ENCODE measurements at places on chromosomes 3 and 15.
A peak's percentile ranks its signal among the peaks of the same experiment; 100 is the strongest.

- peak; percentile 5 for DNase-seq
These were observed 7.5 kb downstream of the C3orf22 start for GRCh38 chr3:126551121-126551838.

GRCh38 chr3:189638276-189639031 is 7.3 kb downstream of the TP63 start:
- no peak for DNase-seq

GRCh38 chr3:14980689-14981088 is 33.3 kb downstream of the NR2C2 start:
- DNase-seq = no peak

DNA sequence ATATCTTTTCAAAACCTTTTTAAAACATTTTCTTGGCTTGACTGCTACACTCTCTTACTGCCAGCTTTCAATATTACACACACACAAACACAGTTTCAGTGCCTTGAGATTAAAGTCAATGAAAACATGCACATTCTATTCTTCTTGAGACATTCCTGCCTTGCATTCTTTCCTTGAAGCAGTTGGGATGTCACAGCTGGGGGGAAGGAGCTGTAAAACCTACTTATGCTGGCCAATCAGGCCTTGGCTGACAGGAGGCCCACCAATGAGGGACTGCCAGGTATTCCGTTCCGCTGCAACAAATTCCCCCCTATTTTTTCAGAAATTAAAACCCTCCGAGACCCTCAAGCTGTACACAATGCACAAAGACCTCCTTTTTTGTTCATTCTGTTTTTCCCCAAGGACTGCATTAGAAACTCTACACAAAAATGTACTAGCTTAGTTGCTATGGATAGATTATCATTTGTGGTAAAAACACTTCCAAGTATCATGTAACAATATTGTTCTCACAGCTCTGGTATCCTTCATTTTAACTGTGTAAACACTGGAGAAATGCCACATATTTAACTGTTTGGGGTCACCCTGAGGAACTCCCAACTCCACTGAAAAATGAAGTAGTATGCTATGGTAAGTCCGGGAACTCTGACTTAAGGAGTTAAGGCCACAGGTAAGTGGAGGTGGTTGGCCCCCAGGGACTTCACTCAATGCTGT is 18.5 kb downstream of the FSTL1 start:
- DNase-seq = peak; percentile 70

DNA sequence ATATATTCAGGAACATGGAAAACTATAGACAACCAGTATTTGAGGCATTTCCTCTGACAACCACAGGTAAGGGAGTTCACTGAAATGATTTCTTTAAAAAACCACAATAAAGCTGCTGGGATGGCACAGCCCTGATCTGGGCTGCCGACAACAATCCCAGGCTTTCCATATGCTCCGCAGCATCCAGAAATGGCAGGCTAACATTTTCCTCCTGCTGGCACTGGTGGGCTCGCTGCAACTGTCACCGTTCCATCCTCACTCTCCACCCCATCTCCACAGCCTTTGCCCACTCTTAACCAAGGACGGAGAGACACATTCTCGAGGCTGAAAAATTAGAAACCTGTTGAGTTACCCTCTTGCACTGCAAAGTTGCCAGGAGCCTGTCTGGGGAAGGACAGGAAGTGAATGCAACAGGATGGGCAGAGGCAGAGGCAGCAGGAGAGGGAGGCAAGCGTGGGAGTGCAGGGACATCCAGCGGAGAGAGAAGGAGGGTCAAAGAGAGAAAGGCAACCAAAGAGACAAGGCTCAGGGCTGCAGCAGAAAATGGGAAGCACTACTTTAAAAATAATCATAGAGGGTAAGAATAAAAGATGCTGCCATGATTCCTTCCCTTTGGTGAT is 79.0 kb upstream of the ARRDC4 start:
- no peak for DNase-seq

- no peak for DNase-seq
These were observed 632.7 kb upstream of the SUCLG2 start for GRCh38 chr3:68287101-68287500.

GRCh38 chr3:189053322-189053721 is 118.4 kb upstream of the TPRG1 start:
- no peak for DNase-seq

DNA sequence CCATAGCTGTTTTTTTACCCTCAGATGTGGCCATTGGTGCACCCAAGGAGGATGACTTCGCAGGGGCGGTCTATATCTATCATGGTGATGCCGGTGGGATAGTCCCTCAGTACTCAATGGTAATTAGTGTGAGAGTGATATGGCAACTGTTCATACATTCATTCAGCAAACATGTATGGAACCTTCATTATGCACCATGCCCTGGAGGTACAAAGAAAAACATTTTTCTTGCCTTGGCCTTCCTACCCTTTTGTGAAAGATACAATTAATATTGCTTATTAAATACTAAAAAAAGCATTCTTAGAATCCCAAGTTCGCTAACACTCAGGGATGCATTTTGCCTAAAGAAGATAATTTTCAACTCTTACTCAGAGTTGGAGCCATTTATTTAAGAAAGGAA is 342.4 kb upstream of the CTDSPL start:
- no peak for DNase-seq

DNA sequence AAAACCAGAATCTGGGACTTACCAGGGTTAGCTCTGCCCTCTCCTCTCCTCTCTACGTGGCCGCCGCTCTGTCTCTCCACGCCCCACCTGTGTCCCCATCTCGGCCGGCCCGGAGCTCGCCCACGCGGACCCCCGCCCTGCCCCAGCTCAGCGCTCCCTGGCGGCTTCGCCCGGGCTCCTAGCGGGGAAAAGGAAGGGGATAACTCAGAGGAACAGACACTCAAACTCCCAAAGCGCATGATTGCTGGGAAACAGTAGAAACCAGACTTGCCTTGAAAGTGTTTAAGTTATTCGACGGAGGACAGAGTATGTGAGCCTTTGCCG is 5.4 kb downstream of the ISL2 start:
- no peak for DNase-seq

DNA sequence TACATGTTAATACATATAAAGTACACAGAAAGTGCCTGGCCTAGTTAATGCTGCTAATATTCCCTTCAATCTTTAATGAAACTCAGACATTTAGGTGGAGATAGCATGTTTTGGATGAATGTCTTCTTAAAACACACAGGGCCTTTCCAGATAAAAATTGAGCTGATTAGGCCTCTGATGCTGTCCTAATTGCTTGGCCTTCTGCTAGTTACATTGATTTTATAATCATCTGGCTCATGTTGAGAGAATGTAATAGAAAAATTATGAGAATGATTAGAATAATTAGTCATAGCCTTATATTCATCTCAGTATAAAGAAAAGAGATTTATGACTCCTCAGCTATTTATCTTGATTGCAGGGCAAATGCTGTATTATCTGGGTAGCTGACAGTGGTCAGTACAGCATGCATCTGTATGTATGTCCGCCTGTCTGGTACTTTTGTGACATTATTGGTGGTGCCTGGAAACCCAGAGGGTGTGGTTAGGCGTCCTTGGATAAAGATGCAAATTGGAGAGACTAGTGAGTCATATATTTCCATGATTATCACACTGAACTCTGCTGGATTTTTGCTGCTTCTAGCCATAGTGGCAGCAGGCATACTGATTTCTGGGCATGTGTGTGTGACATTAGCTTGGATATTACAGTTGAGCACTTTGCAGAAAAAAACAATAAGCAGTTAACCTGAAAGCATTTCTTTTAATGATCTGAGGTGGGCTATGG is 120.8 kb downstream of the FEZF2 start:
- DNase-seq = no peak

- no peak for DNase-seq
These were observed 74.0 kb upstream of the CTNNB1 start for GRCh38 chr3:41125258-41125657.

GRCh38 chr15:79093352-79093935 is 2.9 kb upstream of the RASGRF1 start:
- DNase-seq = no peak

GRCh38 chr3:124552224-124552623 is 178.0 kb upstream of the UMPS start:
- no peak for DNase-seq

DNA sequence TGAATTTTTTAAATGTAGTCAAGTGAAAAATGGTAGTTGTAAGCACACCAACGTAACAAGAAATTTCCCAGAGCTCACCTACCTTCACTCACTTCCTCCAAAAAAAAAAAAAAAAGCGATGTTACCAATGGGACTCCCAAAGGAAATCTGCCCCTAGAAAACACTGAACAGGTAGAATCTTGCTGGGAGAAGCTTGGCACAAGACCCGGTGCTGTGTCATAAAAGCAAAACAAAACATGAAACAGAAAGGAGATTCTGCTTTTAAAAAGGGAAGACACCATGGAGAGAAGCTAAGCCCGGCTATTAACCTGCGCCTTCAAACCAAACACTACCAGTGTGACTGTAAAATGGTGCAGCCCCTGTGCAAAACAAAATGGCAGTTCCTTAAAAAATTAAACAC is 40.5 kb downstream of the PGPEP1L start:
- no peak for DNase-seq

GRCh38 chr3:129628169-129628522 is 21.7 kb upstream of the PLXND1 start:
- no peak for DNase-seq

DNA sequence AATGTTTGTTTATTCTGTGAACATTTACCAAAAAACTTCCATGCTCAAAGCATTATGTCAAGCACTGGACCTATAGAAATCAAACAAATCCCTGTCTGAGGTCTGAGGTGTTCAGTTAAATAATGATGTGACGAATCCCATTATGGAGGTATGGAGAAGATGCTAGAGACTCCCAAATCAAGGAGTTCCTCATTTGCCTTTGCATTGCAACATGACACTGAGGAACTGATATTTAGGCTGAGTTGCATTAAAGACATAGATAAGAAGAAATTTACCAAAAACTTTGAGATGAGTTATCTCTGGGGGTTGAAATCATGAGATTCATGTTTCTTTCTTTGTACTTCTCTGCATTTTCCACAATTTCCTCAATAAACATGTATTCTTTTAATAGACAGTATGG is 16.0 kb downstream of the CD200 start:
- no peak for DNase-seq

DNA sequence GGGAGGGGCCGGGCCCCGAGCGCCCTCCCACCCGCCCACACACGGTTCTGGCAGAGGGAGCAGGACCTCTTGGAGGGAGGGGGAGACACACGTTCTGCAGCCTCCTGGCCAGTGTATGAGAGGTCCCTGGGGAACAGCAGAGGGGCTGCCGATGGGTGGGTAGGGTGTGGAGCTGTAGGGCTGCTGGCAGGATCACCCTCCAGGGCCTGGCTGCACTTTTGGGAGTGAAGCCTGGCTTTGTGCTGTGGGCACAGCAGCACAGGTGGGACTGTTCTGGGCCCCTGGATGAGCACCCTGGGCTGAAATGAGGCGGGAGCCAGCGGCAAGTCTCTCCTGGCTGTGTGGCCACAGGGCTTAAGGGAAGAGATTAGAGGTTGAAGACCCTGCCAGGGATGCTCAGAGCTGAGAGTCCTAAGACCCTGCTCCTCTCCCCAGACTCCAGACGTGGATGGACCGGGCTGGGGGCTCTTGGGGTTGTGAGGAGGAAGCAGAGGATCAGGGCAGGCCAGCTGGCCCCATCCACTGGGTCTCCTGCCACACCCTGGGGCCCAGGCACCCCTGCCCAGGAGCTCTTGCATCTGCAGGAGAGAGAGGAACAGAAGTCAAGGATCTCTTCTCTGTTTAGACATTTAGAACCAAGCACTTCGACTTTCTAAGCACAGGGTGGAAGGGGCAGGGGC is 45.2 kb downstream of the RGMA start:
- DNase-seq = no peak

DNA sequence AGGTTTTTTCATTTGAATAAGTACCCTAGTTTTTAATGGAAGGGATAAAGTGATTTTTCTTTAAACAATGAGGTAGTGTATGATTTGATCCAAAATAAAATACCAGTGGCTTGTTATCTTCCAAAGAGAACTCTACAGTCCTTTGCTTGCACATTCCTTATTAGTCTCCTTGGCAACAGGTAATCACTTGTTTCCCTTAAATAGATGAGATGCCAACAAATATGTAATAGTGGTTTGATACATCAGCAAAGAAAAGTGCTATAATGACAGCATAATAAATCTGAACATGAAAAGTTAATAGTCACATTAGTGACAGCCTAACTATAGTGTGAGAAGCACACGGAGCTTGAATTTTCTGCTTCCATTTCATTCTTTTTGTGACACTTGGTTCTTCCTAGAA is 360.2 kb downstream of the ZNF385D start:
- DNase-seq = peak; percentile 64

DNA sequence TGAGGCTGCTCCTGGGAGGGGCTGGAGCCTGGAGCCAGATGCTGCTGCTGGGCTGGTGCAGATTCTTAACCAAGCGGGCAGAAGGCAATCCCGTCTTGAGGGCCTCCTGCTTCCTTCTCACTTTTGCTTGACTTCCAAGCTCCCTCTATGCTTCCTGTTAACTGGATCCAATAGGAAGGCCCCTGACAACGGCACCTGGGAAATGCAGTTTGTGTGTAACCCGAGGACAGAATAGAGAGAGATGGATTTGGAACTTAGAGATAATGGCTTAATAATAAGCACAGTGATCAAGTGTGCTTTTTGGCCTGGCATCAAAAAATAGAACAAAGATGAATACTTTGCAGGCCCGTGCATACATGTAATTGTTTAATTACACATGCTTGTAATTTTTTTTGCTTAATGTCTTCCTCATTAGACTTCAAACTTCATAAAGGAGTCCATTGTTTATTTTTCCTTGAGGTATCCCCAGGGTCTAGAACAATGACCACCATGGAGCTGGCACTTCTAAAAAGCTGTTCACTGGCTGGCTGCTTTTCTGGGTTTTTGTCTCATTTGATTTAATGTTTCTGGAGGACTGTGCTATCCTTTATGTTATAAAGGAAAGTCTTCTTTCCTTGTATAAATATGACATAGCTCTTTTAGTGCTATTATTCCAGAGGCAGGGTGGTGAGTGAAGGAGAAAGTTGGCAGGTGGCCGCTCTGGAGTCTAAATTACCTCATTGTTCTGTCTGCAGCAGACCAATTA is 63.3 kb upstream of the MITF start:
- DNase-seq = no peak

DNA sequence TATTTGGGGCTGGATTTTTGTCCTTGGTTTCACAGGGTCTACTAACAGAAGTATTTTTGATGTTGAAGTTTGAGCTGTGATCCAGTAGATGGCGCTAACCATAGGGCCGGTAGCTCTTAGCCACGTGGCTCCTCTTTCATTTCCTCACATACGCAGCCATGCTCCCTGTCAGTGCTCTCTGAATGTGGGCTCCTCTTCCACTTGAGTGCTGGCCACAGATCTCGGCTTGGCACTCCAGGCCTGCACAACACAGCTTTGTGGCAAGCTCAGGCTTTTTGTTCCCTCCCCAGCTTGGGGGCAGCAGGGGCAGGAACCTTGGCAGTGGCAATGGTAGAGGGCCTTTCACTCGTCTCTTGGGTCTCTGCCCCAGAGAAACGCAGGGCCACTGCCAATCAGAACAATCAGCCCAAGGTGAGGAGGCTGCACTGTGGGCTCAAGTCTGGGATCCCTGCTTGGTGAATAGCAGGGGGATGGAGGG is 18.6 kb upstream of the DNAAF4 start:
- no peak for DNase-seq

DNA sequence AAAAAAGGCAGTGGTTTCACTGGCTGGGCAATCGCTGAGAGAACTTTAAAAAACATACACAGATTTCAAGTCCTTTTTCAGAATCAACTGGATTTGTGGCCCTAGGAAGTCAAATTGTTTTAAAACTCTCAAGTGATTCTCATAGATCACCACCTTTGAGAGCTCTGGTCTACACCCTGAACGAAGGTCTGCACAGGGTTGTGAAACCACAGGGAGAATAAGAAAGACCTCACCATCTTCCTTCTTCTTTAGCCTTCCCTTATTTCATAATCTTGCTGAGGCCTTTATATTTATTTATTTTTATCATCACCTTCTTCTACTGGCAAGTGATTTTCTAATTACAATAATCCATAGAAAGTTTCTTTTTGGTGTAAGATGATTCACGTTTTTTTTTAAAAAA is 58.1 kb downstream of the FOXP1 start:
- no peak for DNase-seq

Data from GM04503 (cell line).